Activated CD4-positive, alpha-beta memory T cell treated with anti-CD3 and anti-CD28 coated beads for 36 hours (primary cell): ENCODE measurements at places on chromosomes 3 and 15.

DNA sequence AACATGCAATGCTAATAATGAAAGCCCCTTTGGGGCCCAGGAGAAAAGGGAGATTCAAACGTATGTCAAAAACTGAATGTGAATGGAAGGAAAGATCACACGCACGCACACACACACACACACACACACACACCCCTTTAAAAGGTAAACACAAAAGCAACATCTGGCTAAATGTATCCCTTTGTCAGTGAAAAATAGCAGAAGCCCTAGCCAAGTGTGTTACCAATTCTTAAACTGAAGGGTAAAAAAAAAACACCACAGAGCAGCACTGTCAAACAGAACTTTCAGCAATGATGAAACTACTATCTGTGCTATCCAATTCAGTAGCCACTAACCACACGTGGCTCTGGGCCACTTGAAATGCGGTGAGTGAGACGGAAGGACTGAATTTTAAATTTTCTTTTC, 4.9 kb downstream of the RFTN1 start:
- peak; percentile 69 for DNase-seq

DNA sequence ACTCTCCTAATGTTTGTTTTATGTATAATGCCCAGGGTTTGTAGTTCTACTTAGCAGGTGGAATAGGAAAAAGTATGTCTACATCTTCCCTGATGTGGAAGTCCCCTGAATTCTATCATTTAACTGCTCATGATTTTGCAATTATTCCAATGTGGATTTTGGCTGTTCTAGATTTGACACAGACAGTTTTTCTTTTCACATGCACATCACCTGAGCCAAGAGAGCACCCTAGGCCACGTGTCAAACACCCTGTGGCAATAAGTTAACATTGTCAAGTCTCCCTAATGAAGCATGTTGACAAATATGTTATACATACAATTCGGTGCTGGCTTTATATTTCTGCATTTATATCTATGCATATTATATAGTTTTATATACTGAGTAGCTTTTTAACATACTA, 70.0 kb upstream of the SUCLG2 start:
- DNase-seq = no peak

- no peak for DNase-seq
Observed at GRCh38 chr15:78761020-78761419, 50.2 kb downstream of the ADAMTS7 start.

DNA sequence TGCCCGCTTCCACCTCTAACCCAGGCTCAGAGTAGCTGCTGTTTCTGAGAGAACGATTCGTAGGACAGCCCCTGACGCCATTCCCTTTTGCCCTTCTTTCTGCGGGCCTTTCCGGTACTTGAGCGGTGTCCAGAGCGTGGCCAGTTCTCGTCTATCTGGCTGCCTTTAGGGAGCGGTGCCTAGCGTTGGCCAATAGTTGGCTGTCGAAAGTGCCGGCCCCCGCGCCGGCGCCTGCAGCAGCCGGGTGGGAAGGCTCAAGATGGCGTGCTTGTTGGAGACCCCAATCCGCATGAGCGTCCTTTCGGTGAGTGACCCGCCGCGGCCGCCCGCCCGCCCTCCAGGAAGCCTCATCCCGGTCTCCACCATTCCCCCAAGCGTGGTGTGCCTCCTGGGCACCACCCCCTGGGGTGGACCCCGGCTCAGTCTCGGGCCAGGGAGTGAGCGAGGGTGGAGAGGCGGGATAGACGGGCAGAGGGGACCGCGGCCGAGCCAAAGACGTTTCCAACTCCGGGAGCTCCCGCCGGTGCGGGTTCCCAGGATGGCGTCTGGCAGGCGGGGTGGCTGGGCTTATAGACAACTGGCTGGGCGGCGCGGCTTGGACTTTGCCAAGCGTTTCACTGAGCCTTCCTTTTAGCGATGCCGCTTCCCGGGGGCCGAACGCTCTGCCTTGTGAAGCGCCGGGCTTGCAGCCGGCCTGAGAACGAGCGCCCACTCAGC, at the start of gene ARMC8:
Gene ARMC8 (plus strand): TSS at position 6 of the 717 bp plus-strand sequence. CDS start 254 bp downstream, at position 260.
- peak; percentile 47 for DNase-seq

- DNase-seq = no peak
Observed at GRCh38 chr15:64235552-64235951, 72.7 kb upstream of the PPIB start.

DNA sequence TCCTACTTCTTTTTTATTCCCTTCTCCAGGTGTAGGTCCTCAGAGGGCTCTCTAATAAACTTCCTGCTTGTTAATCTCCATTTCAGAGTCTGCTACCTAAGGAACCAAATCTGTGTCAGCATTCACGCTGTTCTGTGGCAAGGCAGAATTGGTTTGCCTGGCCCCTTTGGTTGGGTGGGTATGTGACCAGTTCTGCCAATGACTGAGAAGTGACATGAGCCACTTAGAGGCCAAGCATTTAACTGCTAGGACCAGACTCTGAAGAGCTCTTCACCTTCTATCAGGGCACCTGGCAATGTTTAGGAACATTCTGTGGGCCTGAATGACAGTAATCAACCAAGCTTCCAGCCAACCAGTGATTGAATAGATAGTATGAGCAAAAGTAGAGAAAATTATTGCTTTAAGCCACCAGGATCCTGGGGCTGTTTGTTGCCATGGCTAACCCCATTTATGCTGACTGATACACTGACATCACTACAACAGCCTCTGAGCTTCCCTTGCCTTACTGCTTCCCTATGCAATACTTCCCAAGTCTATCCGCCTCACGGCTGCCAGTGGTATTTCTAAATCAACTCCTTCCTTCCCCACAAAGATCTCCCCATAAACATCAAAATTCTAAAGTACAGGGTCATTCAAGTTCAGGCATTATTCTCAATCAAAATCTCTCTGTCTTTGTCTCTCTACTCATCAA, 7.6 kb downstream of the FRMD4B start:
- no peak for DNase-seq

DNA sequence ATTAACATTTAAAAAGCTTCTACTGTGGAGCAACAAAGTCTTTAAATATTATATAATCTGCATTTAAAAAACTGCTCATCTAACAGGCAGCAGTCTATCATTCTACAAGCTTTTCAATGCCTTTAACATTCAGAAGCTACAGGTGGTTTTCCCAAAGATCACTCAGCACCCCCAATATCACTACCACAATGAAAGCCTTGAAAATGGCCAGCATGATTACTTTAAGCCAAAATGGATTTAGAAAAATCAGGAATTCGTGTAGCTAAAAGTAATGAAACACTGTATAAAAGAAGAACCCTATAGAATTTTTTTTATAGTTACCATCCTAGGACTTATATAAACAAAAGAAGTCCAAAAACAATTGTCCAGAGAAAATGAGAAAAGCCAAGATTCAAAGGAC, 400.4 kb downstream of the TIGIT start:
- DNase-seq = no peak

GRCh38 chr3:191166368-191166767, 32.7 kb upstream of the OSTN start:
- DNase-seq = no peak

GRCh38 chr3:65361448-65361847, 673.6 kb upstream of the ADAMTS9 start:
- no peak for DNase-seq

- DNase-seq = no peak
Observed at GRCh38 chr15:48370460-48370859, 39.2 kb downstream of the DUT start.

GRCh38 chr3:73449774-73450173, 175.0 kb downstream of the PDZRN3 start:
- no peak for DNase-seq

DNA sequence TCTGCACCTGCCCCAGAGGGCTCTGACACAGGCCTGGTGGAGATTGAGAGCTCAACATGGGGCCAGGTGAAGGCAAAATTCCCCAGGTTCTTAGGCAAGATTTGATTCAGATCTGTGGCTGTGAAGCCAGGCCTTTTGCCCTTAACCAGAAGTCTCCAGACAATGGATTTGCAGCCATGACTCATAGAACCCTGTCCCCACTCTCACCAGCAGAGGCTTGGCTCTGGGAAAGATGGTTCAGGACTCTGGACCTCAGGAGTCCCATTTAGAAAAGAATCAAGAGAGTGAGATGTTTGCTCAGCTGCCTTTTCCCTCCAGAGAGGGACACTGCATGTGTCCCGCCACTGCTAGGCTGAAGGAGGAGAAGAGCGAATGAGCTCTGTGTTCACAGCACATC, 361.4 kb upstream of the ICE2 start:
- peak; percentile 36 for DNase-seq

DNA sequence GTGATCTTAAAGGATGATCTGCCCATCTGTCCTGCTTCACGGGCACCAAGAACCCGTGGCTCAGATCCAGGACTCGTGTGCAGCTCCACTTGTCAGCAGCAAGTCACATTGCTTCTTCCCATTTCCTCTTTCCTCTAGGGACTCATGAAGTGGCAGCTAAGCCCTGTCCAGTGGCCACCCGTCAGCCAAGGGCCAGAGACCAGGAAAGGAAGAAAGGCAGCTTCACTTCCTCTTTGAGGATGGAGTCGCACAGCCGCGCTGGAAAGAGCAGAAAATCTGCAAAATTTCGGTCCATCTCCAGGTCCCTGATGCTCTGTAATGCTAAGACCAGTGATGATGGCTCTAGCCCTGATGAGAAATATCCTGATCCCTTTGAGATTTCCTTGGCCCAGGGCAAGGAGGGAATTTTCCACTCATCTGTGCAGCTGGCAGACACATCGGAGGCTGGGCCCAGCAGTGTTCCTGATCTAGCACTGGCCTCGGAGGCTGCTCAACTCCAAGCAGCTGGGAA, 28.5 kb downstream of the IL16 start:
- no peak for DNase-seq

DNA sequence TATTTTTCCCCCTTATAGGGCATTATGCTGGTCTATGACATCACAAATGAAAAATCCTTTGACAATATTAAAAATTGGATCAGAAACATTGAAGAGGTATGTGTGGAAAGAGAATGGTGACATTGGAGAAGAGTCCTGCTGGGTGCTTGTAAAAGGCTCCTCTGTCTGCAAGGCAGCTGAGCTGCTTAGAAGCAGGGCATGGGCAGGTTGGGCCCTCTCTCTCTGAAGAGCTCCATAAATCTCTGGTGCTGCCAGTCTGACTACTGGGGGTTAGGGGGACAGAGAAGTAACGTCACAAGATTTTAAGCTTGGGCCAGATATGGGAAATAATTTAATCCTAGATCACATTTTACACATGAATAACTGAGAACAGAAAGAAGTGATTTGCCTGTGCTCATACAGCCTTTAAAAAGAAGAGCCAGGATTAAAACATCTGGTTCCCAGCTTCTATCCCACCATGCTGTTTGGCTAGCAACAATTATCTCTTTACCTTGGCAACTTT, 21.9 kb upstream of the APH1B start:
- DNase-seq = no peak

GRCh38 chr3:42173307-42173706, 82.2 kb downstream of the TRAK1 start:
- no peak for DNase-seq

DNA sequence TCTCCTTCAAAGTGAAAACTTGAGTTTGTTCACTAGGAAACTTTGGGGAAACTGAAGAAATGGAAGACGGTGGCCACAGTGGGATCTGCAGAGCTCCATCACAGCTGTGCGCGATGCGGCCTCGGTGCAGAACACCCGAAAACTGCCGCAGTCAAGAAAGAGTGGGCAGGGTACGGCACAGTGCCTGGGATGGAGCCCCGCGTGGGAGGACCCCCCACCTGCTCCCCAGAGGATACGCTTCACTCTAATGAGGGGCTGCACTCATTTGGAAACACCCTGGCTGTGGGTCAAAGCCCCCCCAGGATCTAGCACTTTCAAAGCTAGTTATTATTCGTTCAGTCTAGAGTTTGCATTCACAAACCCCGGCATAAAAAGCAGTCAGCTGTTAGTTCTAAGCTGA, 9.5 kb downstream of the ADAMTS17 start:
- DNase-seq = no peak

- no peak for DNase-seq
Observed at GRCh38 chr3:42662813-42663535, 9.5 kb downstream of the ZBTB47 start.

GRCh38 chr15:63176302-63176701, 13.1 kb upstream of the RAB8B start:
- DNase-seq = no peak

GRCh38 chr3:156820692-156821080, 5.5 kb upstream of the LEKR1 start:
- no peak for DNase-seq

DNA sequence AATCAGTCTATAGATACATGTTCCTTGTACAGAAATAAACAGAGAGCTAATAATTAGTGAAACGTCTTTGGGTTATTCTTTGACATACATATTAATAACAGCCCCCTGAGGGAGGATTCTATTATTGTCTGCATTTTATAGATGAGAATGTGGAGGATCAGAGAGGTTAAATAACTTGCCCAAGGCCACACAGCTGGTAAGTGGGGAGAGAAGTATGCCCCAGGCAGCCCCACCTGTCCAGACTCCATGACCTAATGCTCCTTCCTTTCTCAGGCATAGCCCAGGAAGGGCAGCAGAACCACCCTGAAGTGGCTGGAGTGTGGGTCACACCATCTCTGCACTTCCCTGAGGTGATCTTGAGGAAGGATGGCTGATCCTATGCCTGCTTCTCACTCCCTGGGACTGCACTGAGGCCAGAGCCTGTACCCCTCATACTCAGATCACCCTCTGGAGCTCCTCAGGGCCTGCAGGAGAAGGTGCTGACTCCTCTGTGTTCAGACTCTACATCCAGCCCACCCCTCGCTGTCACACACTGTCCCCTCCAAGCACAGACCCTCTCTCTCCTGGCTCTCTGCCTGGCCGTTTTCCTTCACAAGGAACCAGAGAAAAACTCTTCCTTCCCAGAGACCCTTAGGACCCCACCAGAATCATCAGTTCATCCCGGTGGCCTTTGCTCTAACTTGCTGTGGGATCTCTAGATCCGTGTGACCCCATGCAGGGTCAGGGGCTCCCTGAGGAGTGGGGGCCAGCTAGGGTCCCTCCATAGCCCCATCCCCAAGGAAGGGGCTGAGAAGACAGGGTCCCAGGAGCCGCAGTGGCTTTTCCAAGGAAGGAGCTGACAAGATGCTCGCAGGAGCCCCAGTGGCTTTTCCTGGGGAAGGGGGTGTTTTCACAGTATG, 4.4 kb upstream of the HHATL start:
- DNase-seq = no peak

- DNase-seq = no peak
Observed at GRCh38 chr15:77044228-77045042, 26.5 kb downstream of the TSPAN3 start.

DNA sequence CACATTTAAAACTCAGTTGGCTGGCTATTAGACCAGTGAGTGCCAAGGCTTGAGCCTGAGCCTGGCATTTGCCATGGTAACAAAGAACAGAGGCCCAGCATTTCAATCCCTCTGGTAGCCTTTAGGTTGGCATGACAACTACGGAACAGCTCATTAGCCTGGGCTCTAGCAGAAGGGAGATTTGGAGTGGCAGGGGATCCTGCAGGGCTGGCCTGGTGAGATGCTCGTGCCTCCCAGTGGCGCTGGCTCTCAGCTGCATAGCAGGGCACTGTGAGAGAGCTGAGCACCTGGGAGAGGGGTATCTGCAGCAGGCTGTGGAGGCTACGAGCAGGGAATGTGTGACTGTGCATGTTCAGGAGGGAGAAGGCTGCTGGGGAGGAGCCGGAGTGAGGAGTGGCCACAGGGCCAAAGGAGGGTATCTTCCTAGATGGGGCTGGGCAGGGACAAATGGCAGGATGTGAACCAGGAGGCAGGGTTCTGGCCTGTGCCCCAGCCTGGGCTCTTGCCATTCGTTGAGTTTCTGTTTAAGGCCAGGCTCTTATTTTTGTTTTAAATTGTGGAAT, 5.6 kb upstream of the ABTB1 start:
- DNase-seq = no peak

GRCh38 chr3:61901986-61902385, 340.6 kb downstream of the PTPRG start:
- DNase-seq = no peak
